NCI-H345 (cell line): ENCODE measurements at places on chromosomes 6 and 20.

- no peak for DNase-seq
These were observed 32.7 kb downstream of the CFAP61 start for GRCh38 chr20:20085071-20085470.

DNA sequence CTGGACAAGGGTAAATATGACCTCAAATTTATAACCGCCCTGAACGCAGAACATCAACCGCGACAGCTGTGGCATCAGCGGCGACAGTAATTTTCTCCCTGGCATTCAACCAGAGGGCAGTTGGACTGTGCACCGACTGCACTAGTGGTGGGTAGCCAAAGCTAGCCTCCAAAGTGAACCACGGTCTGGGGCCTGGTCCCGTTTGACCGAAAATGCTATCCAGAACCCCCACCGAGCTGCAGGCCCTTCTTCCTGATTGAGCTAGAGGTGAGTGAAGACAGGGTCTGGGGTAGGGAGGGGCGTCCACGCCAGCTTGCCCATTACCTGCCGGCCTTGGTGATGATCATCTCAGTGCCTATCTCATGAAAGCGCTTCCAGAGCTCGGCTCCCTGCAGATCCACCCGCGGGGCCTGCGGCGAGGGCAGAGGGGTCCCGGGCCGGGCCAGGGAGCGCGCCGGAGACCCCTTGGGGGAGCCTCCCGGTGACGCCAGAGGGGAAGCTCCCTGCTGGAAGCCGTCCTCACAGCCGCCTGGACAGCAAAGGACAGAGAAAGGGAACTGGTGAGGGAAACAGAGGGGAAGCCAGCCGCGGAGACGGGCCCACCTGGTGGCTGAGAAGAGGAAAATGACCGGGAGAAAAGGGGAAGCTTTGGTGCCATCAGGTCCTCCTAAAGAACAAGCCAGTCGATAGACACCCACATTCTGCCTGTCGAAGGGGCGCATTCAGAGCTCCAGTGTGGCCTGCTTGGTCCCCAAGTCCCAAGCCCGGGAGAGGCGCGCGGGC is 2.0 kb downstream of the TBX18 start:
- DNase-seq: no peak

DNA sequence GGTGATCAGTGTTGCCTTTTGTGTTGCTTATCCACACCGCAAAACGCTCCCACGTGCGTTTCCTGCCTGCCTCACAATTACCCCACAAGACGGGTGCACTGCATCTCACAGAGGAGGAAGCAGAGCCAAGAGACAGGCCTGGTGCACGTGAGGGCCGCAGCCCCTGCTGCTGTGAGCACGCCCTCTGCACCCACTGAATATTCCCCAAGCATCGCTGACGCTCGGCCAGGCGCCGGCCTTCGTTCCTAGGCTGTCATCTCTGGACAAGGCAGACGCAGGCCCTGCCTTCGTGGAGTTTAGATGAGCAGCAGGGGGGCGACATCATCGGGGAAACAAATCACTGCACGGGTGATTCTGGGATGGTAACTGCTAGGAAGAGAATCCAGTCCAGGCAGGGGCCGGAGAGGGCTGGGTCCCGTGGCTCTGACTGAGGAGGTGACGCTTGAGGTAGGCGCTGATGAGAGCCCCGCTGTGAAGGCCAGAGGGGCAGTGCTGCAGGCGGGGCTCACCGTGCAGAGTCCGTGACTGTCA is 162.4 kb upstream of the QKI start:
- no peak for DNase-seq

DNA sequence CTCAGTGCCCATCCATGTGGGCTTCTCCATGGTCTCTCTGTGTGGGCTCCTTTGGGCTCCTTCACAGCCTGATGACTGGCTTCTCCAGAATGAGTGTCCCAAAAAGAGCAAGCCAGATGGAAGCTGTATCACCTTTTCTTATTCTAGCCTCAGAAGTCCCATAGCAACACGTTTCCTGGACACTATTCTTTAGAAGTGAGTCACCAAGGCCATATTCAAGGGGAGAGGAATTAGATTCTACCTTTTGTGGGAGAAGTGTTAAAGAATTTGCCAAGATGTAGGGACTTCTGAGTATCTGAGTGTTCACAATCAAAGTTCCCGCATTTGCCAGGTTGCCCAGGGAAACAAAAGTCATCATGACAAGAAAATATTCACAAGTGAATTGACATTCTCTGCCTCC is 20.7 kb upstream of the TBC1D22B start:
- DNase-seq: no peak

GRCh38 chr6:24391756-24392405 is 10.9 kb upstream of the MRS2 start:
- DNase-seq: no peak

DNA sequence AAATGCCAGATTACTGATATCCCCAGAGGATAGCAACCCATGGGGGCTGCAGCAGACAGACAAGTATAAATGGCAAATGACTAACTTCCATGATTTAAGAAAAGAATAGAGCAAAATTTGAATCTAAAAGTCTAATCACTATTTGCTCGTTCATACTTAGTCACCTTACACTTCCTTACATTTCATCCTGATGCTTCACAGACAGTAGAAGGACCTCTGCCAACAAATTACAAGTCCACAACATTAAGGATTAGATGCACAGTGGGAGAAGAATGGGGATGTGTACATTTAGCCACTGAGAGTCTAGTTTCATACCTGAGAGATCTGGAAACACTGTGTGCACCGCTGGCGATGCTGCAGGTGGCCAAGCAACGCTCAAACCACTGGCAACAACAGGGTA is 72.4 kb downstream of the FYN start:
- no peak for DNase-seq

DNA sequence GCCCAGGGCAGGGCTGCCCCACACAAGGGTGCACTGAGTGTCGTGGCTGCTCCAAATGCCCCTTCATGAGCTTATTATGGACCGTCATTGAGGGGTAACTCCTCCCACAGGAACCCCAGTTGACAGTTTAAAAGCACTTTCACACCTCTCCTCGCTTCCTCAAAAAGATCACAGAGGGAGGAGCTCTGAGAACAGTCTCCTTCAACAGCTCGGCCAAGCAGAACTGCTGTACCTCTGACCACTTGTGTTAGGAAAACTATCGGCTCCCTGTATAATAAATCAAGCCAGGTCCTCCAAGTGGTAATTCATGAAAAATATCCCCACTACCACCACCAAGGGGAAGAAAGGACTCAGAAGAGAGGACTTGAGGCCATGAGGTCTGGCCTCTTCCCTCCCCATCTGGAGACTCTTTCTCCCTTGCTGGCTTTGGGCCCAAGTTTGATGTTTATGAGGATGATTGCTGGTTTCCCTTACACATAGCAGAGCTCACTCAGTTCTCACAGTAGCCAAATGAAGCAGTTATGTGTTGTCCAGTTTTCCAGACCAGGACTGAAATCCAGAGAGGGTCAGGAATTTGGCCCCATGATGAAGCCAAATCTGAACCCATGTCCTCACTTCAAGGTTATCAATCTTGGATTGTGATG is 8.7 kb downstream of the SNX21 start:
- no peak for DNase-seq

DNA sequence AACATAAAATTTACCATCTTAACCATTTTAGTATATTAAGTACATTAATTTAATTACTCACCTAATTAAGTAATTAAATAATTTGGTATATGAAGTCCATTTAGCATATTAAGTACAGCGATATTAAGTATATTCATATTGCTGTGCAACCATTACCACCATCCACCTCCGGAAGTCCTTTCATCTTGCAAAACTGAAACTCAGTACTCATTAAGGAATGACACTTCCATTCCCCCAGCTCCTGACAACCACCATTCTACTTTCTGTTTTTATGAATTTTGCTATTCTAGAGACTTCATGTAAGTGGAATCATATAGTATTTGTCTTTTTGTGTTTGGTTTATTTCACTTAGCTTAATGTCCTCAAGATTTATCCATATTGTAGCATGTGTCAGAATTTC is 61.1 kb upstream of the GTSF1L start:
- DNase-seq: no peak

DNA sequence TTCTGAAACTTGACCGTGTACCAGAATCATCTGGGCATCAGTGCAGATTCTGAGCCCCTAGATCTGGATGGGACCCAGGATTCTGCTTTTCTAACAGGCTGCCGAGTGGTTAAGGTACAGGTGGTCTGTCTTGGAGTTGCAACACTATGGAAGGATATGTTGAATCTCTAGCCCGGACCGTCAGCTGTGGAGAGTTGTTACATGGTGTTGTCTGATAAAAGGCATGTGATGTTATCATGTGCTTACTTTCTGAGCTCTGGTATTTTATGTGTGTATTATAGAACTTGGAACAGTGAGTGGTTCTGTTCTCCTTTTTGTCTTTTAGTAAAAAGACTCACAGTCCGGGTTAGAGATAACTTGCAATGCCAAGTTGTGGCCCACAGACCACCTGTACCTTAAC is 123.0 kb downstream of the JARID2 start:
- no peak for DNase-seq

- no peak for DNase-seq
These were observed 101.2 kb downstream of the ATP9A start for GRCh38 chr20:51667002-51667408.

DNA sequence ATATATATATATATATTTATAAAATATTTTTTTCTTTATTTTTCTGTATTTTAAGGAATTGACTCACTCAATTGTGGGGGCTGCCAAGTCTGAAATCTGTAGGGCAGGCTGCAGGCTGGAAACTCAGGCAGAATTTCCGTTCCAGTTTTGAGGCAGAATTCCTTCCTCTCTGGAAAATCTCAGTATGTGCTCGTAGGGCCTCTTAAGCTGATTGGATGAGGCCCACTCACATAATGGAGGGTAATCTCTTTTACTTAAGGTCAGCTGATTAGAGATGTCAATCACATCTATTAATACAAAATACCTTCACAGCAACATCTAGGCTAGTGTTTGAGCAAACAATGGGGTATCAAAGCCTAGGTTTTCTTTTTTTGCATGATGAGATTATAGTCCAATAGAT is 244.7 kb upstream of the RNF24 start:
- no peak for DNase-seq

- no peak for DNase-seq
These were observed 10.7 kb downstream of the ETV7 start for GRCh38 chr6:36376742-36377141.

GRCh38 chr20:51439160-51439689 is 103.3 kb downstream of the NFATC2 start:
- DNase-seq: no peak

DNA sequence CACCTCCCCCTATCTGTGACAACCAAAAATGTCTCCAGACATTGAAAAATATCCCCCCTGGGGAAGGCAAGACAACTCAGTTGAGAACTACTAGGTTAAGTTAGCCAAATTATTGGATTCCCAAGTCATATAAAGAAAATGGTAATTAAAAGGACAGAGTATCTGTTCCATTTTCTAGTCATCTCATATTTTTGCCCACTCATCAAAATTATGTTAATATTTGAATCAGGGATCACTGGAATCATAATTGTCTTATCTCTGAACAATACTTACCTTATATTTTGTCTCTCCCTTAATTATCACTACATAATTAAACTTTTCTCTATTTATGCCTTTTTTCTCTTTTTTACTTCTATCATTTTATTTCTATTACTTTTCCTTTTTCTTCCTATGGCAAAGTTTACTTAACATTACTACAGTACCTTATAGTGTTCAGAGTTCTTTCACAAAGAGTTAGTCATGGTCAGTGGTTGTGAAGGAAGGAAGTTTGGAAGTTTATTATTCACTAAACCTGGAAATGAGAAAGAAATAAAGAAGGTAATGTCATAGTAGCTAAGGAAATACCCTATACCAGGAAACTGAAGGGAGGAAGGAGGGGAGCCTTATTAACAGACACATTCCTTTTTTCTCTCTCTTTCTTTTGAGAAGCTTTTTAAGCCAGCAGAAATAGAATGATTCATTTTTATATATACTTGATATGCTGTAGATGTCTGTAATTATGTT is 332.9 kb downstream of the COL12A1 start:
- DNase-seq: no peak

DNA sequence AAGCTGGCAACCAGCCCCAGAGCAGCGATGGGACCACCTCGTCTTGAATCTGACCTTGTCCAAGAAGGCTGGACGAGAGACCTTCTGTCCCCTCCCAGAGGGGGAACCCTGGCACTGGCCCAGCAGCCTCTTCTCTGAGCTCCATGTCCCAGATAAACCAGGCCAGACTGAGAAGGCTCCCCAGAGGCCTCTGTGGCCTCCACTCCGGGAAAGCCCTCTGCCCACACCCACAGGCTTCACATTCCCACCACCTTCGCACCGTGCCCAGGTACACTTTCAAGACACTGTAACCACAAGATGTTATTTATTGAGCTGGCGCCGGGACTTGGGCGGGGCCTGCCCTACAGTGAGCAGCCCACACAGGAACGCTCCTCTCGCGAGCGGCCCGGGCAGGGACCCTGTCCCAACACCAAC is 33.2 kb downstream of the ADA start:
- no peak for DNase-seq
